Mesendoderm (in vitro differentiated cells): ENCODE measurements at places on chromosomes 5 and 9.

GRCh38 chr5:132677682-132678400, 4.1 kb downstream of the IL4 start:
- H3K27ac ChIP-seq = no peak overlapping the region
- H3K36me3 ChIP-seq = no peaks in the 10 kb centered on the region
- H3K4me3 ChIP-seq = no peak overlapping the region
- H3K4me1 ChIP-seq = peaks cover 2% of the 10 kb centered on the region
- no peaks in the 10 kb centered on the region for H3K27me3 ChIP-seq

DNA sequence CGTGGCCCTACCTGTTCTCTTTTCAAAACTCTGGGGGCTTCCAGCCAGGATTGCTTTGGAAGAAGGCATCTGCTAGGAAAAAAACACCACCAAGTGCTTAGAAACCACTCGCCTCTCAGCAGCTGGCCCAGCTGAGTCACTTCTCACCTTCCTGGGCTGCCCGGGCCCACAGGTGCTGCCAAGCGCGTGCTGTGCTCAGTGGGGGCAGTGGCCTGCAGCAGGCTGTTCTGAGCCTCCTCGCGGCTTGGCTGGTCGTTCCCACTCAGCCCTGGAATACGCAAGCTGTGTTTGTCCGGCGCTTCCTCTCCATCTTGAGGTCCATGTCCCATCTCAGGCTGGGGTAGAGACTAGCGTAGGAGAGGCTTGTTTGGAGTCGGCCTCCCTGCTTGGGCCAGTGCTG, 102.5 kb upstream of the FCN2 start:
- H3K27me3 ChIP-seq = no peaks in the 10 kb centered on the region
- H3K36me3 ChIP-seq = peaks cover 22% of the 10 kb centered on the region
- no peak overlapping the region for H3K4me3 ChIP-seq
- no peak overlapping the region for H3K27ac ChIP-seq
- no peak for DNase-seq
- no peaks in the 10 kb centered on the region for H3K4me1 ChIP-seq

- H3K4me1 ChIP-seq = no peaks in the 10 kb centered on the region
- H3K36me3 ChIP-seq = no peaks in the 10 kb centered on the region
- no peak overlapping the region for H3K27ac ChIP-seq
- DNase-seq = peak; percentile 97
- peak overlapping the region; percentile 28 for H3K4me3 ChIP-seq
These were observed 29.9 kb upstream of the OBP2B start for GRCh38 chr9:133238851-133239532.

- no peaks in the 10 kb centered on the region for H3K4me1 ChIP-seq
- DNase-seq = no peak
- H3K27ac ChIP-seq = no peak overlapping the region
- H3K36me3 ChIP-seq = no peaks in the 10 kb centered on the region
These were observed 46.2 kb upstream of the PRRC1 start for GRCh38 chr5:127471211-127471610.

GRCh38 chr9:134150557-134151214, 13.7 kb downstream of the RNU6ATAC start:
- H3K4me1 ChIP-seq = no peaks in the 10 kb centered on the region
- peaks cover 22% of the 10 kb centered on the region for H3K36me3 ChIP-seq
- H3K27ac ChIP-seq = no peak overlapping the region
- no peaks in the 10 kb centered on the region for H3K27me3 ChIP-seq

GRCh38 chr5:131256507-131256823, 7.4 kb upstream of the CDC42SE2 start:
- H3K36me3 ChIP-seq = no peaks in the 10 kb centered on the region
- no peaks in the 10 kb centered on the region for H3K4me1 ChIP-seq
- H3K4me3 ChIP-seq = no peak overlapping the region
- no peak overlapping the region for H3K27ac ChIP-seq

DNA sequence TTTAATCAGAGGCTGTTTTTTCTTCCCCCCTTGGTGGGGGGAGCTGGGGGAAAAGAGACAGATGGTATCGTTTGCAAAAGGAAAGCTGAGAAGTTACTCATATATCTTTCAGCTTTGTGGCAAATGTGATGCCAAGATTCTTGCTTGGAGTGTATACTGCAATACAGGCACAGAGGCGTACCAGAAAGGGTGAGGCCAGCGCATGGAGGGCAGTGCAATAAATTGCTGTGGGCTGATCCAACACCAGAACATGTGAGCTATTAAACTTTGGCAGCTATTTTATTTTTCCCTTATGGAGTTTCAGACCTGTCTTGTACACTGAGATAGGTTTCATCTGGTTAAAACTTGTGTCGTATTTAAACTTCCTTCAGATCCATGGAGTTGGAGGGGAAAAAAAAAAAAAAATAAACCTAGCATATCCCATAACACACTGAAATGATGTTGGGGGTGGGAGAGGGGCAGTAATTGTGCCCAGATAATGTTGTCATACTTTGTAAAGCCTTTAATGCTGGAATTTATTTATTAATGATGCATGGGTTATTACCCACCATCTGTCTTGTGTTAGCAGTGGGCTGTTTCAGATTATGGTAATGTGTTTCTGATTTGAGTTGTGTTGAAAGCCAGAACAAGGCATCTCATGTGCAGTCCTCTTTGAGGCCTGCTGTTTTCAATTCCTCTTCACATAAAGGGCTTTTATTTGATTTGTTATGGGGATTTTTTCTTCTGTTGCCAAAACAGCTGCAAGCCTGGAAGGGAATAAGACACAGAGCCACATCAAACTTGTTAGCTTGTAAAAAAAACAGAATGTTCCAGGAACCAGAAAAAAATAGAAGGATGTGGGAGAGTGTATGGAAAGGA, 891.3 kb downstream of the TLE1 start:
- no peak overlapping the region for H3K4me3 ChIP-seq
- no peaks in the 10 kb centered on the region for H3K36me3 ChIP-seq
- no peaks in the 10 kb centered on the region for H3K27me3 ChIP-seq
- H3K27ac ChIP-seq = no peak overlapping the region
- no peak for DNase-seq

DNA sequence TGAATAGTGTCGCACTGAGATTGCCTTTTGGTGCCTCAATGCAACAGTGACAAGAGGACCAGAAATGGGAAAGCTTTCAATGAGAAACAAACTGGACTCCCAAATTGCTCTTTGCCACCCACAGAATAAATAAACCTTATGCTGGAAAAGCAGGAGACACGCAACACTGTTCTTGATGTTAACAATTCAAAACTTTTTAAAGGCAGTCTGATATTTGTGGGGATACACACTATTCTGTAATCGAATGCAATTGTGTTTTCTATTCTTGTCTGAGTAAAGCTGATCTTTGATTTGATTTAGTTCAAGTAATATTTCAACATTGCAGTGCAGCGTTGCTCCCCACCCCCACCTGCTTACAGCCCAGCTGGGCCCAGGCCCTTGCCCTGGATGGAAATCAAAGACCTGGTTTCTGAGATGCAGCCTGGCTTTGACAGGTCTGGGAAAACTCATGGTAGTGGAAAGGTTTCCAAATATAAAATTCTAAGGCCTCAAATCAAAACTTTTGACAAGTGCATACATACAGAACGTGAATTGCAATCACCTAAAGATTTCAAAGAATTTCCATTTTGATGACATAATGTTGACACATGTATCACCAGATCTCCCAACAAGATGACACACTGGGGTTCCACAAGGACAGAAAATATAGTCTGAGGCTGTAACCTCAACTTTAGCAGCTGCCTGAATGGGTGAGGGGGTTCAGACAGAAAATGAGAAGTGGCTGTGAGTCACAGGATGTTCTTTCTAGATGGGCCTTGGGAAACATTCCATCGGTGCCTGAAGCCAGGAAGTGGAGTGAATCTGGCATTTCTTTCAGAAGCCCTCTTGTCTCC, 55.1 kb downstream of the ABCA1 start:
- peaks cover 2% of the 10 kb centered on the region for H3K4me1 ChIP-seq
- no peak overlapping the region for H3K4me3 ChIP-seq
- no peaks in the 10 kb centered on the region for H3K27me3 ChIP-seq
- DNase-seq = peak; percentile 73
- H3K27ac ChIP-seq = no peak overlapping the region
- H3K36me3 ChIP-seq = no peaks in the 10 kb centered on the region

DNA sequence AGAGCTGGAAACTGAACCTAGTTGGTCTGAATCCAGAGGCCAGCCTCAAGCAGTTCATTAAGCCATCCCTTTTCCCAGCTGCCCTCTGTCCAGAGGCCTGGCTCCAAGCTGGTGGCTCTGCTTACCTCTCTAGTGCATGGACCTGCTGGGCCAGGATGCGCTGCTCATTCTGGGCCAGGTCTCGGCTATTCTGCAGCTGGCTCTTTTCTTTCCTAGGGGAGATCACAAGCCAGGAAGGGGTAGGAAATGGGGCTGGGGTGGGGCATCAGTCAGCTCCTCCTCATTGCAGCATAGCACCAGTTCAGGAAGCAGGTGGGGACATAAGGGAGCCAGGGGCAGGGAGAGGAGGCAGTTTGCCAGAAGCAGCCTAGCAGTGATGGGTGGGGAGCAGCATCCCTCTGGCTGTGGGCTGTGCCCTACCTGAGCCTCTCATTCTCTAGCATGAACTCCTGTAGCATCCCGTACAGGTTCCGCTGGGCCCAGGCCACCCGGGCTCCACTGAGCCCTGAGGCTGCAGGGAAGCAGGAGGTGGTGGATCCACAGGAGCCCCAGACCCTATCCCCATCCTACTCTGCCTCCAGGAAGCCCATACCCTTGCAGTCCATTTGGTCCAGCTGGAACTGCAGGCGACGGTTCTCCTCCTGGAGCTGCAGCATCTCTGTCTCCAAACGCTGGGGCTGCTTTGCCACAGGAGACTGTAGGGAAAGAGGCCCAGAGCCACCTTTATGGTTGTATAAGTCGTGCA, 5.2 kb downstream of the KIF12 start:
- no peaks in the 10 kb centered on the region for H3K27me3 ChIP-seq
- H3K4me1 ChIP-seq = no peaks in the 10 kb centered on the region
- H3K36me3 ChIP-seq = no peaks in the 10 kb centered on the region

DNA sequence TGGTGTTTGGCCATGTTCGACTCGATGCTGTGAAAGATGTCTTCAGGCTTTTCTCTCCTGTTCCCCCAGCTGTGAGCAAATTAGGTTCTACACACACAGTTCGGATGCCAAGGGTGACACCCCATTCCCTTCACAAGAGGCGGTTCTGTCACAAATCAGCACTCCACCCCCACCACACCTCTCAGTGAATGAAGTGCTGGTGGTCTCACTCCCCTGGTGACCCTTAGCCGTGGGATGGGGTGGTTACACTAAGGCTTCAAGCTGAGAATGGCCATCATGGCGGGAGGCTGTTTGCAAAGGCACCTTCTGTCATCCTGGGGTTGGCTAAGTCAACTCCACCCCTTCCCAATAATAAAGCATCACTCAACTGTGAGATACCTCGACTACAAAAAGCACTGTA, 26.4 kb downstream of the AMBP start:
- H3K4me3 ChIP-seq = no peak overlapping the region
- H3K4me1 ChIP-seq = no peaks in the 10 kb centered on the region
- H3K27ac ChIP-seq = no peak overlapping the region
- H3K36me3 ChIP-seq = peaks cover 5% of the 10 kb centered on the region

DNA sequence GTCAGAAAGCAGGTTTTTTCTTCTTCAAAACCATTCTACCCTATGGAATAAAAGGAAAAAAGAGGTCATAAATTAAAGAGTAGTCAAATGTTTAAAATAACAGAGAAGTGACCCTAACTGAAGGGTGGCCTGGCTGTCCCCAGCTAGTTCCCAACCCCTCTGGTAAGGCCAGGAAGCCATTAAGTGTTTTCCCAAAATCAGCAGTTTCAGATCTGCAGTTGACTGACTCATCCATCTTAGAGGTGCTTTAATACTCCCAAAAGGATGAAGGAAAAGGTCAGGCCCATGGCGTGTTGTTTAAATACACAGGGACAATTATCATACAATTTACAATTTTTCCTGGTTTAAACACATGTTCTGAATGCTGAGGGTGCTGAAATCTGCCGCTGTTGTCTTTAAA, 47.9 kb upstream of the TBC1D9B start:
- DNase-seq = no peak
- H3K36me3 ChIP-seq = no peaks in the 10 kb centered on the region
- no peaks in the 10 kb centered on the region for H3K27me3 ChIP-seq
- no peak overlapping the region for H3K4me3 ChIP-seq
- no peaks in the 10 kb centered on the region for H3K4me1 ChIP-seq
- no peak overlapping the region for H3K27ac ChIP-seq

GRCh38 chr5:165185716-165186115, 1680.3 kb downstream of the MAT2B start:
- H3K36me3 ChIP-seq = no peaks in the 10 kb centered on the region
- no peaks in the 10 kb centered on the region for H3K27me3 ChIP-seq
- no peaks in the 10 kb centered on the region for H3K4me1 ChIP-seq
- no peak overlapping the region for H3K27ac ChIP-seq

DNA sequence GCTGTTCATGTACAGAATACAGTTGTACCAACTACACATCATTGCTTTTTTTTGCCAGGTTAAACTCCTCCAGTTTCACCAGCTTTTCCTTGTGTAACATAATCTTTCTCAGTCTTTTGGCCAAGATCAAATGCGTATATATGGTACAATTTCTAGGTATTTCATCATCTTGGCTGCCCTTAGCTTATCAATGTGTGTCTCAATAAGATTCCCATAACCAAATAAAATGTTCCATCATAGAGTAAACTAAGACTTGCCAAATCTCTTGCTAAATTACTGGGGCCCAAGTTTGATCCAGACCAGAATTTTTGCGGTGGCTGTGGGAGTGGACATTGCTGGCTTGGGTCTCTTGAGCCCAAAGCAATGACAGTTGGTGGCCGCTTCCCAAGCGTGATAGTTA, 24.3 kb upstream of the ERBIN start:
- H3K36me3 ChIP-seq = no peaks in the 10 kb centered on the region
- H3K4me1 ChIP-seq = no peaks in the 10 kb centered on the region
- DNase-seq = no peak
- H3K27me3 ChIP-seq = no peaks in the 10 kb centered on the region
- H3K4me3 ChIP-seq = no peak overlapping the region

GRCh38 chr5:111584651-111585050, 72.3 kb upstream of the STARD4 start:
- peak overlapping the region; percentile 78 for H3K27ac ChIP-seq
- H3K4me3 ChIP-seq = no peak overlapping the region
- H3K36me3 ChIP-seq = no peaks in the 10 kb centered on the region
- H3K27me3 ChIP-seq = no peaks in the 10 kb centered on the region
- peak; percentile 96 for DNase-seq
- peaks cover 11% of the 10 kb centered on the region for H3K4me1 ChIP-seq

DNA sequence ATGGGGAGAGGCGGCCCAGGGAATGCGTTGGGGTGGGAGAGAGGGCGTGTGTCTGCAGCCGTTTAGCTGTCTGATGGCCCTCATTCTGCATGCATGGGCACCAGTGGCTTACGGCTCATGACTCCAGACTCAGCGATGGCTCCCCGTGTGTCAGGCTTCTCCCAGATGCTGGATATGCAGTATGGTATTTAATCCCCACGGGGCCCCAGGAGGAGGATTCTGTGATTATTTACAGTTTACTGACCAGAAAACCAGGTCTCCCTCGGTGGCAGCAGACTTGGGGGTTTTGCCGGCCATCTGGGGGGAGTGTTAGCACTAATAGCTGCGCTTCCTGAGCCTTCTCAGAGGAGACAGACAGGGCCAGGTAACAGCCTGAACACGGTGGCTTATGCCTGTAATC, 4.3 kb downstream of the PRDM12 start:
- H3K27ac ChIP-seq = no peak overlapping the region
- peaks cover 45% of the 10 kb centered on the region for H3K27me3 ChIP-seq
- H3K4me1 ChIP-seq = no peaks in the 10 kb centered on the region
